ENCODE measurements at places on chromosomes 12 and 14.

GRCh38 chr14:63650256-63650952, 8.7 kb upstream of the WDR89 start:
- DNase-seq, result no peak

DNA sequence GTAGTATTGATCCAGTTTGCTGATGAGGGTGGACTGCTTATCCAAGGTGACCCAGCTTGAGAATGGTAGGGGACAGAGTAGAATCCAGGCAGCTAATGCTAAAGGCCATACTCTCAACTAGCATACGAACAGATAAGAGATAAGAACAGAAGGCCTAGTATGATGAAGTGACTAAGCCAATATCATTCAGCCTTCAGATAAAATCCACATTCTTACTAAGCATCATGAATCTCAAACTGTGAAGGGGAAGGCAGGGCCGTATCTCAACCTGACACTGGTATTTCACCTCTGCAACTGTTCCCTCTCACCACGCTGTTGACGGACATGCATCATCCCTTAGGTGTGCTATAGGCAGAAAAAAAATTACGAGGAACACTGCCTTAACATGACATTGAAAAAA, 8.1 kb upstream of the CKAP4 start:
- DNase-seq, result no peak

DNA sequence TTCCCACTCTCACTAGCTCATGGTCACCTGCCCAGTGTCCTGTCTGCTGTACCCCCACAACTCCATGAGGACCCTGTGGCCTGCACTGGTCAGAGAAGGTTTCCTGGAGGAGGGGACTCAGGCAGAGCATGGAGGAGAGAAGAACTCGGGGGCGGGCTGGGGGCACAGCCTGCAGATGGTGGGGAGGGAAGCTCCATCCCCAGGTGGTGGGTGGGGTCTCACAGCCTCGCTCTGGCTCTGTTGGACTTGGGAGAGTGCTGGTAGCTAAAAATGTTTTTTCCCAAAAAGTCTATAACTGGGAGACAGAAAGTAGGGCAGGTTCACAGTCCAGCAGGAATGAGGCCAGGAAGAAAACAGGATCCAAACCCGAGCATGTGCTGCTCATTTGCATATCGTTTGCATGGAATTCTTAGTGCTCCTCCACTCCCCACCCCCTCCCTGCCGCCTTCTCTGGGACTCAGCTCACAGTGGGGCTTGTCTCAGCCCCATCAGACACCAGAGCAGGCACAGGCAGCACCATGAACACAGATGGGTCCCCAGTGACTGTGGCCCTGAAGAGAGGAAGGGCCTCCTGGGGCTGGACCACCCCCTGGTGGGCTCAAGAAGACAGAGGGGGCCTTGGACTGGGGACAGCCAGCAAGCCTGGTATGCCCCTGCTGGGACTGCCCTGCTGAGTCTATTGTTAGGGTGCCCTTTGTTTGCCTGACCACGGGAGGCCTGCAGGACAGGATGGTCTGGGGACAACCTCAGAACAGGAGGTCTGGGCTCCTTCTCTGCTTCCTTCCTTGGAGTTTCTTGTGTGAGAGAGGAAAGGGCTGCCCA, 67.0 kb upstream of the SFSWAP start:
- DNase-seq, result no peak

GRCh38 chr12:33795536-33795935, 226.8 kb upstream of the ALG10 start:
- DNase-seq, result no peak

DNA sequence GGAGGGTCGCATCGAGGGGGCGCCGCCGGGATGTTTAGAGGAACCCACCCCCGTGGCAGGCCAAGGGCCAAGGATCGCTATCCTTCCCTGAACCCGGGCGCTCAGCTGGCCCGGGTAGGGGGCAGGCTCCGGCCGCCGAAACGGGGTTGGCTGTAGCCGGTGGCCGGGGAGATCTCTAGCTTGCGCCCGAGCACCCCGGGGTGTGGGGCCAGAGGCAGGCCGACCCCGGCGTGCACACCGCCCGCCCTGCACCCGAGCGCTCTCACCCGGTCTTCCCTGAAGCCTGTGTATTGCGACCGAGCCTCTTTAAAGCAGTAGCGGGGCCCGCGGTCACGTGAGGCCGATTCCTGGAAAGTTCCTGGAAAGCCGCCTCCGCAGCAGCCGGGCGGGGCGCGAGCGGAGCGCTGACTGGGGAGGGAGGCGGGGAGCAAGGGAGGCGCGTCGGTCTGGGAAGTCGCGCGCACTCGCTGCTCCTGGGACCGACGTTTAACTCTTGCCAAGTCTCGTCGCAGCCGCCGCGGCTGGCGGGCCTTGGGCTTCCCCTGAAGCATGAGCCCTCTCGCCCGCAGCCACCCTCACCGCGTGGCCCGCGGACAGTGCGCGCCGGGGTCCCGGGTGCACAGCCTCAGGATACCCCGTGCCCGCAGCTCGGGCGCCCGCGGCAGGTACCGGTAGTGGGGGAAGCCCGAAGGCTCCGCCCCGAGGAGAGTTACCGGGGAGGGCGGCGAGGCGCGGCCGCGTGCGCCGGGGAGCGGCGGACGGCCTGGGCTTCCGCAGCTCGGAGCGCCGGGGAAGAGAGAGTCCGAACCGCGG, 1.7 kb upstream of the SOCS2 start:
- peak; percentile 87 for DNase-seq

DNA sequence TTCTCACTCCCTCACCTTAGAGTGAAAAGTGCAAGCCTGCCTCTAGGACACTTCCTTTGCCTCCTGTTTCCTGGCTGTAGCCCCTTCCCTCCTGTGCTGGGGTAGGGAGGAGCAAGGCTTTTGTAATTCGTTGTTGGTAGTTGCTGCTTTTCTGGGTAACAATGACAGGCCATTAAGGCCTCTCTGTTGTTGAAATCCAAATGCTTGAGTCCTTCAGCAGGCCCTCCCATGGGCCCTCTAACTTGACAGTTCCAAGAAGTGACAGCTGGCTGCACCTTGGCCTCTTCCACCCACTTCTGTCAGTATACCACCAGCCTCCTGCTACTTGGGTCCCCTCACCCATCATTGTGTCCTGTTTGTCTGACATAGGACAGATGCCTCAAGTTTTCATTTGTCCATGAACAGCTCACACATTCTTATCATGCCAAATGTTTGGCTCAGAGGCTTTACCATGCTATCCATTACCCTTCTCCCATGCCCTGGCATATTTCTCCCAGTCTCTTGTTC, 103.7 kb upstream of the PDE3A start:
- no peak for DNase-seq

DNA sequence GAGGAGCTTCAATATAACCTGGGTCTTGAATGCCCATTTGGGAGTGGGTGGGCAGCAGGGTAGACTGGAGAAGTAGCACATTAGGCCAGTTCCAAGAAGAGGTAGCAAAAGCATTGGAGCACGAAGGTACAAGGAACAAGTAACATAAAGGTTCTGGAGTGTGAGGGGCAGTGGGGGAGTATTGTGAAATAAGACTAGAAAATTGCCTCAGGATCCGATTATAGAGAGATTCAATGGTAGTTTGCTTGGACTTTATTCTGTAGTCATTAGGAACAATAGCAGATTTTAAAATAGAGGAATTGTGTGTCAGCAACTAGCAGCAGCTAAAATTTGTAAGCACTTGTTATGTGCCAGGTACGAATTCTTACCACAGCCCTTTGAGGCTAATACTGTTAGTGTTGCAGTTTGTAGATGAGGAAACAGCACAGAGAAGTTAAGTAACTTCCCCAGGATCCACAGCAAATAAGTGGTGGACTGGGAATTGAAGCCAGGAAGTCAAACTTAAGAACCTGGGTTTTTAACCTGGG, 61.8 kb downstream of the PPFIBP1 start:
- DNase-seq, result no peak

DNA sequence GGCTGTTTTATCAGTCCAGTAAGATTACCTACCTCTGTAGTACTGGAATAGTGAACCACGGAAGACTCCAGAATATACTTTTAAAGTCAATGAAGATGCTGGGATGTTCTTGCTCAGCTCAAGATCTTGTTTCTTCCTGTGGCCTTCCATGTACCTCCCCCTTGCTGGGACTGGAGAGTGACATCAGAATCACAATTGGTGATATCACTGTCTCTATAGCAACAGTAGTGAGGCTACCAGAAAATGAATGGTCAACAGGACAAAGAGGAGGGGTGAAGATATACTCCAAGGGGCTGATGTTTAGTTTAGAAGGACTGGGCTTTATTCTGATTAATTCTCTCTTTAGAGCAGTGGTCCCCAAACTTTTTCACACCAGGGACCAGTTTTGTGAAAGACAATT, 3.8 kb downstream of the AKAP3 start:
- DNase-seq, result no peak

GRCh38 chr12:28537474-28537873, 347.2 kb downstream of the CCDC91 start:
- DNase-seq, result no peak

DNA sequence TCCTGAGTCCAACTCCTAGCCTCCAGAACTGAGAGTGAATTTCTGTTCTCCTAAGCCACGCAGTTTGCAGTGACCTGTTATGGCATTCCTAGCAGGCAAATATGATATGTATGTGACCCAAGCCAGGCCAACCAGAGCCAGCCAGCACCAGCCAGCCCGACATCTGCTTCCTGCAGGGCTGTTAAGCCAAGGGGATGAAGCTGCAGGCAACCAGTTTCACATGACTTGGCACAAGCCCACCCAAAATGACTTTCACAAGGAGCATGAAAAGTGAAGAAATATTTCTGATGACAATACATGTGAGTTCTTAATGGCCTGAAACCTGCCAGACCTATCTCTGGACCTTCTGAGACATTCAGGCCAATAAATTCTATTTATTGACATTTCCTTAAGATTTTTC, 68.1 kb downstream of the ITPK1 start:
- DNase-seq, result no peak

- DNase-seq, result no peak
These were observed 77.2 kb upstream of the PRICKLE1 start for GRCh38 chr12:42666671-42667243.

- no peak for DNase-seq
These were observed 192.2 kb upstream of the ARHGAP5 start for GRCh38 chr14:31884776-31885379.

- no peak for DNase-seq
These were observed 250.9 kb downstream of the PDZRN4 start for GRCh38 chr12:41438854-41439541.

DNA sequence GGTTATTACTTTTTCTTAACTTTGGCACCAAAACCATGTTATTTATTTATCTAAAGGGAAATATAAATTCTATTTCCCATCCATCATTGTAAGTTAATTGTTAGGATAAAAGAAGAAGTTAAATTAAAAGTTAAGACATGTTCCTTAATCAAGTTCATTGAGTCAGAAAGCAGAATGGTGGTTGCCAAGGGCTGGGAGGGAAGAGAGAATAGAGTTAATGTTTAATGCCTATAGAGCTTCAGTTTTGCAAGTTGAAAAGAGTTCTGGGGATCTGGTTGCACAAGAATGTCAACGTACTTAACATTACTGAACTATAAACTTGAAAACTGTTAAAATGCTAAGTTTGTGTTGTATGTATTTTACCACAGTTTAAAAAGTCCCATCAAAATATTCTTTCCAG, 63.2 kb upstream of the NR2C1 start:
- DNase-seq, result no peak

DNA sequence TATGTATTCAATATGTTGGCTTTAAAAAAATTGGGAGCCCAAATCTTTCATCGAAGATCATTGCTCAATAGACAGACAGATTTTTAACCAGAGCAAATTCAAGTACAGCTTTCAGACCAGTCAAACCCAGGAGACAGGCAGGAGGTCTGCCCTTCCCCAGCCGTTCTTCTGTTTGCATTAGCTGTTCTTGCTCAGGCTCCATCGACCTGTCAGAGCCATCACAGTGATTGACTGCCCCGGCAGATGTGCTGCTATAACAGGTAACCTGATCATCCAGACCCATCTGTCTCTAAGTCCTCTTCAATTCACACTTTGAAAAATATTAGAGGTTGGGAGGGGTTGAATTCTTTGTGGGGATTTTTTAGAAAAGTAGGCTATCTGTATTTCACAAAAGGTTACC, 453.5 kb downstream of the FOXG1 start:
- DNase-seq, result no peak

DNA sequence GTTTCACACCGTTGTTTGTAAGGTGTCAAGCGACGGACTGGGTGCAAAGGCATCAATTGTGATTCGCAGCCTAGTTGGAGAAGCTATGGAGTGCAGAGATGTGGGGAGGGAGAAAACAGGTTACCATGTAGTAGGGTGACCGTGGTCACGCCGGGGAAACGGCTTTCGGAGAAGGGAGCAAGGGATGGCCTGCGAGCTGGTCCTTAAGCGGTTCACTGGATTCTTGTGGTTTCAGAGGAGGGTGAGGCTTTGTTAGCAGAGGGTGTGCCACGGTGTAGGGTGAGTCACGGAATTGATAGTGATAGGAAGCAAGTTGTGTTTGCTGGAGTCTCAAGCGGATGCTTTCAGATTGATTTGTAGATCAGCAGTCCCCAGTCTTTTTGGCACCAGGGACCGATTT, 2.3 kb downstream of the PIWIL1 start:
- DNase-seq, result no peak

DNA sequence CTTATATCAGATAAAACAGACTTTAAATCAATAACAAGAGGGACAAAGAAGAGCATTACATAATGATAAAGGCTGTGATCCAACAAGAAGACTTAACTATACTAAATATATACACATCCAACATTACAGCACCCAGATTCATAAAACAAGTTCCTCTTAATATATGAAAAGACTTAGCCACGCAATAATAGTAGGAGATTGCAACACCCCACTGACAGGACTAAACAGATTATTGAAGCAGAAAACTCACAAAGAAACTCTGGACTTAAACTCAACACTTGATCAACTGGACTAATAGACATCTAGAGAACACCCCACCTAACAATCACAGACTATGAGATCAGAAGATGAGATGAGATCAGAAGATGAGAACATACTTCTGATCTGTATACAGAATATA, 5.7 kb upstream of the CLEC14A start:
- no peak for DNase-seq

DNA sequence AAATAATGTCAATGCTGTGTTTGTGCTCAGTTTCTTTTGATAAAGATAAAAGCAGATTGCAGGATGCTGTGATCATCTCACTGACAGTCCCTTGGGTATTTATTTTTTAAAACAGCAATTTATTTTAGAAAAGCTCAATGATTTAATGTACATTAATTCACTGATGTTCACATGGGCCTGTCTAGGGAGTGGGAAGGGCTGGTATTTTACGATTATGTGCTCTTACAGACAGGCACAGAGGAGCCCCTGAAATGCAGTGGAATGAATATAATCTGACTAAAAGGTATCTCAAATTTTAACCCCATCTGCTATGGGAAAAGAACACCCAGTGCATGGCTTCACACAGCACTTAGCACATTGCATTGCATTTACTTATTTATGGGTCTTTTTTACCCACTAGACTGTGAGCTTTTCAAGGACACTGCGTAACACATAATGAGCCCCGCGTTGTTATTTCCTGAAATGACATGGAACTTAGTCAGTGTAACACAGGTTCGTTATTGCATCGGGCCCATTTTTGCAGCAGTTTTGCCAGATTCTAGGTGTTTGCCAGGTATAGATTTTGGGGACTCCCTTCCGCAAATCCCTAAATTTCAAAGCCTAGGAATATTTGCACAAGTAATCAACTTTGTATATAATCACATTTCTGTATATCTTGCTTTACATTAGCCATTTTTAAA, 425.3 kb upstream of the FBXO33 start:
- DNase-seq, result no peak

GRCh38 chr14:103692159-103692558, 23.1 kb downstream of the XRCC3 start:
- DNase-seq, result no peak

GRCh38 chr14:54776361-54777001, 126.1 kb downstream of the GCH1 start:
- peak; percentile 64 for DNase-seq

Data from stimulated activated CD4-positive, alpha-beta T cell treated with anti-CD3 and anti-CD28 coated beads, TNF-alpha, amount 100 ng/mL, for 24 hours (primary cell).